Esophagus squamous epithelium (tissue), 5 donors: ENCODE measurements at places on chromosomes 5 and 9. TPM values are rescaled to one million over a fixed set of nuclear protein-coding genes. Genes with fewer than 3 reads are reported as not detected.

Gene PHF19
- total RNA-seq: 38.7 TPM

DNA sequence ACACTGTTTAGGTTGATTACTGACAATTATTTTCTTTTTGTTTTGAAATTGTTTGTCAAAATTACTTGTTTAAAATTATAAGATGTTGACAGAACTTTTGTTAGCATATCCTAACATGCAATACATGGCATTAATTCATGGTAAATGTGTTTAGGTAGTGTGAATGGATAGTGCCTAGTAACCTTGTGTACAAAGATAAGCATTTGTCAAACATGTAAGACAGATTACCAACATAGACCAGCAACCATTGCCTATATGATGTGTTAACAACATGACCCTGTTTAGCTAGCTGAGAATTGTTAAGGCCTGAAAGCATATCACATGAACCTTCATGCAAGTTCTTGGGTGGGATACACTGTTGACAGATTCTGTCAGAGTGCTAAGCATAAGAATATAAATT is 13.4 kb downstream of the MAN2A1 start:
- DNase-seq: no peak

DNA sequence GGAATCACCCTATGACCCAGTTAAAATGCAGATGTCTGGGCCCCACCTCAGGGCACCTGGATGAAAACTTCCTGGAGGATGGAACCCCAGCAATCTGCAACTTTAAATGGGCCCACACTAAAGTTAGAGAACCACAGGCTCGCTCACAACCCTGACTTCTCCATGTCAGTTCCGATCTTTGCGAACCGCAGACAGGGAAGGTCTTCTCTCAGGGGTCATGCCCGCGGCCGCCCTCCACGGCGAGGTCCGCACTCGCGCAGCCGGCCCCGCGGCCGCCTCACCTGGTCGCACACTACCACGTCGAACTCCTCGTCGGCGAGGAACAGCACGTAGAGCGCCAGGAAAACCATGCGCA is 499 bp downstream of the ALG2 start:
- DNase-seq: no peak

DNA sequence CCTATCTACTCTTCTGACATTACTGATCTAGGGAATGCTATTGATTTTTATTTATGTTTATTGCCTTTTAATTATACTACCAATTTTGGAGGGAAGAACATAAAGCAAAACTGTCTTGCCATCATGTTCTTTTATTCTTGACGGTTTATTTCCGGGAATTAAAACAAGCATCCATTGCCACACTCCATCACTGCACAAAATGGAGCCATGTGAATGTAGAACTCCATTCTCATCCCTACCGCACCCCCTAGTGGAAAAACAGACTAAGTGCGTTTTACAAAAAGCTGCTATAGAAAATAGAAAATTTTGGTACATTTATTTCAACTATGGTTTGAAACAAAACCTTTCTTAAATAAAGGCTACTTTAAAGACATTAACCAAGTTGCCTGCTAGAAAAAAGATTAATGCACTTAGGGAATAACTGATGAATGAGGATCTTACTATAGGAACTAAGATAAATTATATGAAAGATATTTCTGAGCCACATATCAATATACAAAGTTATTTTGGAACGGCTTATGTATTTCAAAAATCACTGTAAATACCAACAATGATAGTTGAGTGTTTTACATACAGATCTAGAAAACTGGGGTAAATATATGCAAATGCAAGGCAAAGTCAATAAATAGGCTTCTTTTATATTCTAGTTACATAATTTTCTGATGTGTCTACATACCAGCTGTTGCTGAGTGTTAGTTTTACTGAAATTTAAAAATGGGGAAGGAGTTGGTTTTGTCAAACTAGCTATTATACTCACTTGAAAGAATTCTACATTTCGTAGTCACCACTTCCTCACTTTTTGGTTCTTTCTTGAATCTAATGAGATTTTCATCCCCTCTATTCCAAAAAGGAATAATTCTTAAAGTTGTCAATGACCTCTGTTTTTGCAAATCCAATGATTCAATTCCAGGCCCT is 26.5 kb downstream of the OXCT1 start:
- DNase-seq: no peak

Gene SPATA31D4
- total RNA-seq: not detected

DNA sequence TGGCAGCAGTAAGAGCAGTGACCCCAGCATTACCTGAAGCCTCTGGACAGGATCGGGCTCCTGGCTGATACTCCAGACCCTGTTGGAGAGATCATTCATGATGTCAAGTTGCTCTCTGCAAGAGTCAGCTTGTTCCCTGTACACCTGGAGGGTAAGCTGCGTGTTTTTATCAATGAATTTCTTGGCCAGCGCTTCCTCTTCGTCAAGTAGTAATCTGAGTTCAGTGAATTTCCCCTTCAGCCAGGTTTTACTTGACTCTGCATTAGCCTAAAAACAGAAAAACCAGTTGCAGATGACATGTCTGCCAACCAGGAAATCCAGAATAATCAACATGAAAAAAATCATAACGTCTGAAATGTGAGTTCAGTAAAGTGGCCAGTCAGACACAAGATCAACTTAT is 19.1 kb downstream of the TRIM14 start:
- no peak for DNase-seq

DNA sequence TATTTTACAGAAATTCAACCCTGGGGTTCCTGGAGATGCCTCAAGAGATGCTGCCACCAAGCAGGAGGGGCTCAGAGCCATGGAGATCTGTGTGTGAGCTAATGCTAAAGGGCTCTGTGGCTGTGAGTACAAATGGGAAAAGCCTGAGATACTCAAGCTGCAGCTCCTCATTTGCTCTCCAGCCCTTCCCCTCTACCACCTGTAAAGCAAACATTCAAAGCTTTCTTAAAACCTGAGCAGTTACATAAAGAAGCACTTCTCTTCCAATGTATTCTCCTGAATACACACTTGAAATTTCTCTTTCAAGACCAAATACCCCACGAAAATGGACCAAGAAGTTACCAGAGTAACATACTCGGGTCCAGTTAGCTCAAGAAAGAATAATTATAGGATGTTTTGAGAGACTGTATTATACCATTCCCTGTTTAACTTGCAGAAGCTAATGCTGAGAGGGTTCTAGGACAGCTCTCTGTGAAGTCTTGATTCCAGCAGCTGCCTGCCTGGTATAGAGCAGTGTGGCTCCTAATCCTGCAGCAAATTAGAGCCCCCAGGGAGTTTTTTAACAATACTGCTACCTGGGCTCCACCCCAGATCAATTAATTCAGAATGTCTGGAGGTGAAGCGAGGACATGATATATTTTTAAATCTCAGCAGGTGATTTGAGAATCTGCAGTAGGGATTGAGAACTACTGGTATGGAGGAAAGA is 21.1 kb downstream of the RGS7BP start:
- DNase-seq: no peak

GRCh38 chr5:38677636-38678035 is 121.2 kb upstream of the LIFR start:
- no peak for DNase-seq

DNA sequence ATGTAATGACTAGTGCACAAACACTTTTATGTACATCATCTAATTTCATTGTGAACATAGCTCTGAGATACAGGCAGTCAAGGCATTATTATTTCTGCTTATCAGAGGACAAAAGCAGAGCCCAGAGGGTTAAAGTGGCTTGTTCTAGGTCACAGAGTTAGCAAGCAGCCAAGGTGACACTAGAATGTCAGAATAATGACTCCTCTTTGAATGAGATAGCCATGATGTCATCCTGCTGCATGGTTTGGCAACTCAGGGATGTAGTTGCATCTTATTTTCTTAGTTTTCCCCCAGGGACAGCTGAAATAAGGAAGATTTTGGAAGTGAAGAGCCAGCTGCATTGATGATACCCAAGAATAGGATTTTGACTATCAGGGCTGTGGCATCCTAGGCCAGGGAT is 54.4 kb downstream of the KCNV2 start:
- DNase-seq: no peak

GRCh38 chr5:158925314-158925713 is 174.4 kb downstream of the EBF1 start:
- DNase-seq: no peak

Gene SLC35D2
- total RNA-seq: 18.5 TPM

Gene PCDHB7
- 0.95 TPM for total RNA-seq

Gene NR6A1
- 4.0 TPM for total RNA-seq

- no peak for DNase-seq
Measured at GRCh38 chr9:86977205-86977835, 30.0 kb upstream of the GAS1 start.

DNA sequence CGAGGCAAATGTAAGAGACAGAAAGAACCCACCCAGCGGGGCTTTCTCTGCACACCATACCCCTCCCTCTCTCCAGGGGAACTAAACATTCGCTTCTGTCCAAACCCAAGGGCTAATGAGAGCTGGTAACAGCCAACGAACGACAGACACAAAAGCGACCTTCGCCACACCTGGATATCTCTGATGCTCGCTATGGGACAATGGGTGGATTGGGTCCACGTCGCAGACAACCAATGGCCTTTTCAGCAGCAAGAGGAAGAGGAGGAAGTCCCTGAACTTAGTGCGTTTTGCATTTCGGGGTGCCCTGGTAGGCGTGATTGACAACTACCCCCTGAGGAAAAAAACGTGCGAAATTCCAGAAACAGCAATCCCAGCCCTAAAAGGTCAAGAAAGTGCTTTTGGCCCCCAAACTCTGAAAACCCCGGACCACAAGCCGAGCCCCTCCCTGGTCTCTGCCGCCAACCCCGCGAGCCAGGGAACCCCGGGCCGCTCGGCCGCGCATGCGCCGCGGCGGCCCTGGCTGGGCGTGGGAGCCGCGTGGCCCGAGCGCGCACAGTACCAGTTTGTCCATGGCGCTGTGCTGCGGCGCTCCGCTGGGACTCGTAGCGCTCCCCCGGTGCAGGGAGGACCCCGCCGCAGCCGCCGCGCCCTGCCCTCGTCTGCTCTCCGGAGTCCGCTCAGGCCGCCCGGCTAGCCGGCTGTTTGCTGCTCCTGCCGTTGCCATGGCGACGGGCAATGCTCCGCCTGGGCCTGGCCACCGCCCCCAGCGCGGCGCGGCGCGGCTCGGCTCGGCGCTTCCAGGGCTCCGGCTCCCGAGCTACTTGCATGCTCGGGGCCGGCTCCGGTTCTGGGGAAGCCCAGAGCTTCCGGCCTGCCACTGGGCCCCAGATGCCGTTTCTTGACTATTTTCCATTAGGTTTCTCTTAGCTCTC is 66.9 kb upstream of the DNAH5 start:
- no peak for DNase-seq

DNA sequence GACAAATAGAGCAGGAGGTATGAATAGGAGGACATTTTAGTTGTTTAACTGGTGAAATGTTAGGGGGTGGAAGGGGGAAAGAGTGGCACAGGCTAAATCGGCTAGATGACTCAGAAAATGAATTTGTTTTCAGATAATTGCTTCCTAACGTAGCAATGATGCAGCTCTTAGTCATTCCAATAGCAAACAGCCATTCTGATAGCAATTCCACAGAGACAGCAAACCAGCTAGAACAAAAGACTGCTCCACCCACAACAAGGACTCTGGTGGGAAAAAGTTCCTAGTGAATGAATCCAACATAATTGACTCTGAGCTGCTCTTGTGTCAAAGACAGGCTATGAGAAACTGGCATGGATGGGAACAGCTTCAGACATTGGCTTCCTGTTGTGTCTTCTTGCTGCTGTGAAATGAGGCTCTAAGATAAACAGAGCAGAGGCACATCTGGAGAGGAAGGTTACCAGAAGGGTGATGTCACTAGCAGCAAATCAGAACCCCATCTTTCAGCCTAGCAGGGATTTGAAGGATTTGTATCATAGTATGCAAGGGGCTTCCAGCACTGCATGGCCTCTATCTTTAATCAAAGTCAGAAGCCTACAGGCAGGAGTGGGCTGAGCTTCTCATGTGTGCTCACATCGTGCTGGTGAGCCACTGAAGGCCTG is 28.1 kb upstream of the F2RL1 start:
- no peak for DNase-seq

GRCh38 chr9:127210851-127211730 is 53.5 kb upstream of the GARNL3 start:
- DNase-seq: no peak

Gene MYOZ3
- total RNA-seq: under 0.01 TPM

GRCh38 chr5:168679515-168679920 is 100.3 kb upstream of the PANK3 start:
- DNase-seq: no peak

Gene PSIP1
- total RNA-seq: 13.3 TPM

GRCh38 chr9:133687856-133688761 is 50.0 kb downstream of the SARDH start:
- DNase-seq: no peak

Gene LECT2
- total RNA-seq: not detected

Gene OTP
- total RNA-seq: not detected

Gene BAAT
- total RNA-seq: not detected
